Naive thymus-derived CD8-positive, alpha-beta T cell (primary cell): ENCODE measurements at places on chromosomes 16 and 17.

GRCh38 chr16:66604376-66605176 is at the start of gene CMTM3:
TSS of gene CMTM3 (plus strand) at chr16:66604704. CDS start at chr16:66604806, 102 bp downstream.
- DNase-seq = peak; percentile 79

- DNase-seq = no peak
Measured at GRCh38 chr17:47864791-47865216, 13.8 kb upstream of the SP6 start.

GRCh38 chr17:6011206-6011605 is 59.0 kb upstream of the WSCD1 start:
- no peak for DNase-seq

GRCh38 chr17:13306310-13306962 is 288.6 kb upstream of the ELAC2 start:
- DNase-seq = no peak

DNA sequence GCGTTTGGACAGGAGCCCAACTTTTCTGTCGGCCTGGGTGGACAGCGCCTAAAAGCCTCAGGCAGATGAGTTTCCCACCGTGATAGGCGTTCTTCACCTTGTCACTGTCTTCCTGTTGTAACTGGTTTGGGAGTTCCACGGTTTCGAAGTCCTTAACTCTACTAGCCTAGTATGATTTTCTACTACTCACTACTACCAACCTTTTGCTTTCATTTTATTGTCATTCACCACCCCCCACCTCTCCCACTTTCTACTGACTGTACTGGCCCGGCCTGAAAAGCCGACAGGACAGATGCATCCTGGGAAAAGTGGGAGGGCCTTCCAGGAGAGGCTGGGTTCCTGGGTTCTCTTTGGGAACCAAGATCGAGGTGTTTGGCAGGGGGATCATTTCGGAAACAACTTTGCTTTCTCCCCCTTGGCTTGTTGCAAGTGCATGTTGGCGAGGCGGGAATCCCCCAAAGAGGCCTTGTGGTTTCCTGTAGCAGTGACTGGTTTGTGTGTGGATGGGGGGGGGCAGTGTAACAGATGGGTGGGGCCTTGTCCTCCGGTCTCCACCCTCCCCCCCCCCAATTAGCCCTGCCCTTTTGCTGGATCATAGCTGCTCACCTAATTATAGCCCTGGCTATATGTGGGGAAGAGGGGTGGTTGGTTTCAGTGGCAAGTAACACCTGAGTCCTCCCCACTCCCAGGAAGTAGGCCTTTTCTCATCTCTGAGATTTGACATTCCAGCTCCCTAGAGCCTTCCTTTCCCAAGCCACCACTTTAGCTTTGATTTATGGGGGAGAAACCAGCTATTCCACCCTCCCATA is 1.4 kb downstream of the EIF5A start:
- DNase-seq = peak; percentile 90

- DNase-seq = no peak
Measured at GRCh38 chr16:63625126-63625525, 1496.7 kb downstream of the CDH11 start.
